AG08395 (cell line): ENCODE measurements at places on chromosomes 4 and X.

DNA sequence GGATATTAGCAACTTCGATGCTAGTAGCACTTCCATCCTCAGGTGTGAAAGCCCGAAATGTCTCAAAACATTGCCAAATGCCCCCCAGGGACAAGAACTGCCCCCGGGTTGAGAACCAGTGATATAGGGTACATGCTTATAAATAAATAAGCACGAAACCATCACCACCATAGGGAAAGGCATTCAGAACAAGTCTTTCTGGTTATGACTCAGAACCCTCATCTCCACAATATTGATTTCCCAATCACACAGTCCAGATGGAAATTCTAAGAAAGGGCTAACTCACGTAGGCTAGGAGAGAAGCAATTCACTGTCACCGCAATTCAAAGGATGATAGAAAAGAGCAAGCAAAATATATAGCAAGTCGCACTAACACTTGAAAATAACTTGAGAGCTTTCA, 84.8 kb downstream of the ANOS1 start:
- no peak for DNase-seq

GRCh38 chrX:18098763-18099162, 121.9 kb downstream of the BEND2 start:
- DNase-seq, result no peak

- DNase-seq, result peak; percentile 36
Observed at GRCh38 chrX:119622356-119623232, 16.4 kb upstream of the NKRF start.

DNA sequence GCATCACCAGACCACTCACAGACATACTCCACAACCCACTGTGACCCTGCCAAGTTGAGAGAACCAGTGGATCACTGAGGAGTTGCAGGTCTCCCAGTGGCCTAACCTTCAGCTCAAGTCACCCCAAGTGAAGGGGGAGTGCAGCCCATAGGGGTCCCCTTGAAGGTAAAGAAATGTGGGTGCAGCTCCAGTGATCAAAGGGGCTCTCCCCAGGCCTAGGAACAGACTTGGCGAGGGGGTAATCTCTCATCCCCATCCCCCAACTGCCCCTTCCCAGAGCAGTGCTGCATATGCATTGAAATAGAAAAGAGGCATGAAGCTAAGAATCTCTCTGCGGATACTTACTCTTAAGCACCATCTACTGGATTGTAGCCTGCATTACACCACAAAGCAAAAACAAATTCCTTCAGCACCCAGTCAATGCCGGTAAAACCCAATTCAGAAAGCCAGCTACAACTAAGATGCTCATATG, 27.0 kb downstream of the MAGEE1 start:
- DNase-seq, result peak; percentile 47

- peak; percentile 24 for DNase-seq
Observed at GRCh38 chrX:151004085-151004484, 20.9 kb downstream of the HMGB3 start.

- no peak for DNase-seq
Observed at GRCh38 chr4:145757188-145757587, 77.2 kb downstream of the C4orf51 start.

DNA sequence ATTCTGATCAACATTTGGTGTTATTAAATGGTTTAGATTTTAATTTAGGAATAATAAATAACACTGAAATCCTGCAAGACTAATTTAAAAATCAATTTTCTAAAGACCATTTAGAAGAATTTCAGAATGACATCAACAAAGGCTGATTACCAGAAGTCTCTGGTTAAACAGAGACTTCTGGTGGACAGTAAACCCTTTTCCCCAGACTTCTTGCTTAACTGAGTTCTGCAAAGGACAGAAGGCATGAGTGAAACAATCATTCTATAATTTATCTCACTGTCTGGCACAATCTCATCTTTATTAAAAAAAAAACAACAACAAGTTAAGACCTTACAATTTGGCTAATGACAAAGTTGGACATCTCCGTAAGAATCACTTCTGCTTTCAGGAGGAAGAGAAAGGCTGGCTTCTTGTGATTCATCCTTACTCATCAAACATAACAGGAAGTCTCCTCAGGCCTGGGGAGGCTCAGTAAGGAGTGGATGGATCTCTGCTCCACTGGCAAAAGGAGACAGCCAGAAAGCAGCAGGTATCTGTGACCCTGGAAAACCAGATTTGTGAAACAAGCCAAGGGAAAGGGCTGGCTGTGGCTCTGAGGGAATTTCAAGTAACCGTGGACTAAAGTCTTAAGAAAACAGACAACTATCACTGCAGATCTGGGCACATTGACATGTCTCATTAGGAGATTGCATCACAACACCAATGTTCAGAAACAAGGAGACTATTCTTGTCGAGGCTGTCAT, 908 bp upstream of the TLR6 start:
- DNase-seq, result peak; percentile 80

DNA sequence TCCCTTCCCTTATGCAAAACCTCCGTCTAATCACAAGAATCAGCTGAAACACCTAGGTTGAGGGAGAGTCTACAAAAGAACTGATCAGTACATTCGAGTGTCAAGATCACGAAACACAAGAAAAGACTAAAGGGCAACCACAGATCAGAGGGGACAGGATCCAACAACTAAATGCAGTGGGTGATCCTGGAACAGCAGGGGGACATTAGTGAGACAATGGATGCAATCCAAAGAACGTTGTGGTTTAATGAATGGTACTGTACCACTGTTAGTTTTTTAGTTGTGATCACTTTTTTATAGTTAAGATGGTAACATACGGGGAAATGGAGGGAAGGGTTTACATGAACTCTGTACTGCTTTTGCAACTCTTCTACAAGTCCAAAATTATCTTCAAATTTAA, 79.2 kb downstream of the RELL1 start:
- no peak for DNase-seq

DNA sequence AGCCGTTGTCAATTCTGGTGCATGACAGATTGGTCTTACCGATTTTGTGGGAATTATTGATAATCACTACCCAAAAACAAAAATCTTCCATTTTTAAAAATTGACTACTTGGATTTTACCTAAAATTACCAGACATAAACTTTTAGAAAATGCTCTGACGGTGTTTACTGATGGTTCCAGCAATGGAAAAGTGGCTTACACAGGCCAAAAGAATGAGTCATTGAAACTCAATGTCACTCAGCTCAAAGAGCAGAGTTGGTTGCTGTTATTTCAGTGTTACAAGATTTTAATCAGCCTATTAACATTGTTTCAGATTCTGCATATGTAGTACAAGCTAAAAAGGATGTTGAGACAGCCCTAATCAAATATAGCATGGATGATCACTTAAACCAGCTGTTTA, 23.0 kb upstream of the UGT2B17 start:
- no peak for DNase-seq

- no peak for DNase-seq
Observed at GRCh38 chr4:66328803-66329574, 658.7 kb upstream of the EPHA5 start.

DNA sequence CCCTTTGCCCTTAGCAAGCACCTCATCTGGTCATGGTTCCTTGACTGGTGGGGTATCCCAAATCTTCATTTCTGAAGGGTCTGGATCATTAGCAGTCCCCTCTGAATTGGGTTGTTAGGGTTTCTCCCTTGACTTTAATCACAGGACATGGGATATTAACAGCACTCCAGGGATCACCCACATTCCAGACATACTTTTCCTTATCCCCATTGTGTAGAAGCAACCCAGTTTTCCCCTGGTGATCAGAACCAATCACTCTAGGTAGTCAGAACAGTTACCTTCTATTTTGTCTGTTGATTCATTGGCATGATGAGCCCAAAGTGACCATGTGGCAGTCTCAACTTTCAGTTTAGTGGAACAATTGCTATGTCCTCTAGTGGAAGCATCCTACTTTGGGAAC, 29.1 kb upstream of the GRSF1 start:
- DNase-seq, result no peak

GRCh38 chr4:118790544-118790943, 45.4 kb downstream of the SEC24D start:
- no peak for DNase-seq

DNA sequence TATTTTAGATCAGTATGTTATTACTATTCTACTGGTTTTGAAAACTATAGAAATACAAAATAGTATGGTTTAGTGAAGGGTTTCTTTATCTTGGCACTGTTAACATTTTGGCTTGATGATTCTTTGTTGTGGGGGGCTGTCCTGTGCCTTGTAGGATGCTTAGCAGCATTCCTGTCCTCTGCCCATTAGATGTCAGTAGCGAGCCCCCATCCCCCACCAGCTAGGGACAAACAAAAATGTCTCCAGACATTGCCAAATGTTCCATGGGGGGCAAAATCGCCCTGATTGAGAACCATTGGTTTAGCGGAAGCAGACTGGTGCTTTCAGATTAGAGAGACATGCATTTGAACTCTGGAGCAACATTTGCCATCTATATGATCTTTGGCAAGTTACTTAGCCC, 23.3 kb downstream of the SPARCL1 start:
- no peak for DNase-seq

GRCh38 chr4:149531861-149532260, 283.8 kb downstream of the IQCM start:
- peak; percentile 2 for DNase-seq

DNA sequence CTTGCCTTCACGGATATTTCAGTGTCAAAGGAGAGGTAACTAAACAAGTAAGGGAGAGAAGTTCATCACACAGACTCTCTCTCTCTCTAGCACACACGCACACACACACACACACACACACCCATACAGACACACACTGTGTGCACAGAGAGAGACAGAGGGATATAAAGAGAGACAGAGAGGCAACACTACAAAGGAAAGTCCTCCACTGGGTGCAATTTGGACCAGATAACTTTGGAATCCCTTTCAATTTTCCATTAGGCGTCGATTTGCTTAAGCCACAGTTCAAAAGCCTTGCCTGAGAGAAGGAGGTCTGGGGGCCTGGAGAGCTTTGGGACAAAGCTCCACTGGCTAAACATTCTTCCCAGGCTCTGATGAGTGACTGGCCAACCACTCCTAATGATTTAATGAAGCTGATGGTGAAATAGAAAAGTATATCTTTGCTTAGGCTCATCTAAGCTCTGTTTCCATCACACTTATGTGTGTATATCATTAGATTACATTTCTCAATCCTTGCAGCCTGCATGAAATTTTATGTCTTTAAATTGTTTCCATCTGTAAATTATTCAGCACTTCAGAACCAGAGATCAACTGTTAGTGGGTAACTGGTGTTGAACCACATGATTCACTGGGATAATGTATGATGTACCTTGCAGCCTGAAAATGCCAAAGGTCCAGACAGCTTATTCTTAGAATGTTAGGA, 180.8 kb downstream of the MAGEB17 start:
- no peak for DNase-seq

- no peak for DNase-seq
Observed at GRCh38 chrX:136032370-136032769, 47.1 kb downstream of the SLC9A6 start.
